ENCODE measurements at places on chromosomes 12 and 14.

- DNase-seq: no peak
These were observed 15.0 kb upstream of the CACNA2D4 start for GRCh38 chr12:1933342-1934051.

GRCh38 chr14:51614707-51615106 is 37.0 kb upstream of the FRMD6 start:
- no peak for DNase-seq

DNA sequence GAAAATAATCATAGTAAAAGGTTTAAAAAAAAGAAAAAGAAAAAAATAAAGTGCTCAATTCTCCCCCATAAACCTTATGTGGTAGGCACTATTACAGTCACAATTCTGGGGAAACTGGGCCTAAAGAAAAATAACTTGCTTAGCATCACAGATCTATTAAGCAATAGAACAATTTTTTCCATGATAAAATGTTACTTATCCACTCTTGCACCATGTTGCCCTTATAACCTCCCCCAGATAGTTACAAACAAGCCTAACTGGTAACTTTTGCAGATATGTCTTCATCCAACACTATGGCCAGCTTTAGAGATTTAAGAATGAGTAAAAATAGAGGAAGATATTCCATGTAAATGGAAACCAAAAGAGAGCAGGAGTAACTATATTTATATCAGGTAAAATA is 164.8 kb downstream of the DUSP6 start:
- DNase-seq: no peak

DNA sequence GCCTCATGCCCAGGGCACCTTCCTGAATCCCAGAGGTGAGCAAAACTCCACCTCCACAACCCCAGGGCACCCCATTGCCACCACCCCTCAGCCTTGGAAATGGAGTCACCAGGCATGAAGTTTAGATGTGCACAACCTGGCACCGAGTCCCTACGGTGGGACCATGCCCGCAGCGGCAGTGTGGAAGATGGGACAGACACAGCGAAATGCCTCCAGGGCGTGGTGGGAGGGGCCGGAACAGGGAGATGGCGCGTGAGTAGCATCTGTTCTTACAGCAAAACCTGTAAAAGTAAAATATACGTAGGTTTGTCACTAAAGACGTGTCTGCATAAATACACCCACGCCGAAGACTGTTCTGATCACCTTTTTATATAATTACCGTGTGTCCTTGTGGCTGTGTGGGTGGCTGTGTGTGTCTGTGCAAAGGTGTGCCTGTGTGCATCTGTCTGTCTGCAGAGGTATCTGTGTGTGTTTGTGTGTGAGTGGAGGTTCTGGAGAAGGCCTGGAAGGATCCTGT is 17.4 kb upstream of the DEGS2 start:
- DNase-seq: no peak

DNA sequence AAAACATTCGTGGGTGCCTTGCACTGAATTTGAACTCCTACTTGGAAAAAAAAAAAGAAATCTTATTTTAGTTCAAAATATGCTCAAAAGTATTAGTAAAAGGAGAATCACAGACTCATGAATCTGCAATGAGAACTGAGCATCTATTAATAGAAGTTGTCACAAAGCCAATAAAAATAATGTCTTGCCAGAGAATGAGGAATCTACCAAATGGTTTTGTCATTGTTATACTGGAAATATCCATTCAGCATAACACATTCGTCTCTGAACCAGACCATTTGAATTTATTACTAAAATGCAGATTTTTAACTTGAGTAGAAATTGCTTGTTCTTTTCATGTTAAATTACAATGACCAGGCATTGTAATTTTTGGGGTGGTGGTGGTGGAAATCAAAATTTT is 11.6 kb upstream of the PTPRB start:
- no peak for DNase-seq

- no peak for DNase-seq
These were observed 91.9 kb downstream of the VRK1 start for GRCh38 chr14:96889091-96889490.

DNA sequence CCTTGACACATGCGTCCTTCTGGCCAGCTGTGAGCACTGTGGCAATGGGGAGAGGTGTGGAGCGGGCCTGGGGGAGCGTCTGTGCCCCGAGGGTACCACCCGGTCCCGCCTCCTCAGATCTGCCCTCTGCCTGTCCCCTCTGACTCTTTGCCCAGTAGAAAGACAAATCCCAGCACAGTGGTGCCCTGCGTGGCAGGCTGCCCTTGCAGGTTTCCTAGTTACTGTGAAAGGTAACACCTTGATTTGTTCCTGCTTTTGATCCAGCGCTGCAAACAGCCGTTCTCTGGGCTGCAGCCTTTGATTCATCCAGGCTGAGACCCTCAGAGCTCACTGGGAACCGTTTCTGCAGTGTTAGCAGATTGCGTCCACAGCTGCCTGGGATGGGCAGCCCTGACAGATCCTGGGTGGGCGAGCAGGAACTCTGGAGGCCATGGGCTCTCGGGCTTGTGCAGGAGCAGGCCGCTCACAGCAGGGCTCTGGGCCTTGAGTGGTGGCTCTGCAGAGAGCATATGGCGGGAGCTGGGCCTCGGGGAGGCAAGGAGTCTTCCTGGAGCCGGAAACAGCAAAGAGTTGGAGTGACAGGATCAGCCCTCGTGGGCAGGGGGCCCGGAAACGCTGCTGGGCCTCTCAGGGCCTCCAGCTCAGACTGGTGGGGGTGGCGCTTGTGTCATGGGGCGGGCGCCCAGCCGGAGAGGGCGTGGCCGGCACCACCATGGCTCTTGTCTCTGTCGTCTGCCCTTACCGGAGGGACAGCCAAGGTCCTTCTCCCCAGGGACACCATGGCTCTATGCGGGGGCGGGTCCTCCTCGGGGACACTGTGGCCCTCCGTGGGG is 16.6 kb downstream of the FBRSL1 start:
- DNase-seq: peak; percentile 75

DNA sequence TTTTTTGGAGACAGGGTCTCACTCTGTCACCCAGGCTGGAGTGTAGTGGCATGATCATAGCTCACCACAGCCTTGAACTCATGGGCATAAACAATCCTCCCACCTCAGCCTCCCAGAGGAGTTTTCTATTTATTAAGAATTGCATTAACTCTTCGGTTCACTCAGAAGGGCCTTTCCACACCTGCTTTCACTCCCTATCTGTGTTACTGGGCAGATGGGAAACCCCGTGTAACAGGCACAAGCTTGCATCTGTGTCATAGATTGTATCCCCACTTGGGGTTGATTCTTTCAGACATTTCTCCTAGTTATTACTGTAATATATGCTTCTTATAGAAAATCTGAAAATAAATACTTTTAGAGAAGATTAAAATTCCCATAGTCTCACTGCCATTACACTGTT is 38.7 kb downstream of the STX2 start:
- no peak for DNase-seq

GRCh38 chr14:104356738-104357688 is 218.6 kb downstream of the KIF26A start:
- DNase-seq: no peak

DNA sequence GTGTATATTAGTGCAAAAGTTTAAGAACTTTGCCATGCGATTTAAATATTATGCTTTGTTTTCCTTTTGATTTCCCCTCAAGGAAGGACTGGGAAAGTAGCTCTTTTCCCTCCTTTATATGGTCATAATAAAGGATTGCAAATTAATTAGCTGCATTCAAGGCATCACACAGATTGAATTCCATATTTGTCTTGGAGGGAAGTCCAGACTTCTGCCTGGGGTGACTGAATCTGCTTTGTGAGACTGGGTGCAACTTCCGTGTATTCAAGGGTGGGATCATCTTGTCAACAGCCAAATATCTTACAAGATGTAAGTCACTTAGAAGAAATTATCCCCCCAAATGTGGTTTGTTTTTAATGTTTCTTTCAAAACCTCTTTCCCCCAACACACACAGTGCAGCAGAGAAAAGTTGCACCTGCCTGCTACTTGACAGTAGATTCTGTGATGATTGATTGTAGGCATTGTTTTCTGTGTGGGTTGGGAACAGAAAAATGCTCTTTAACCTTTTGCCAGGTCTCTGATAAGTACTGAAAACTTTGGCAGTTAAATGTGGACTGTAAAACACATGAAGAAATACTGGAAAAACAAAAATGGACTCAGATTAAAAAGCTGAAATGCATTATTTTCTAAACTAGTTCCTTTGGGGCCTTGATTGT is 28.4 kb downstream of the STK38L start:
- no peak for DNase-seq

DNA sequence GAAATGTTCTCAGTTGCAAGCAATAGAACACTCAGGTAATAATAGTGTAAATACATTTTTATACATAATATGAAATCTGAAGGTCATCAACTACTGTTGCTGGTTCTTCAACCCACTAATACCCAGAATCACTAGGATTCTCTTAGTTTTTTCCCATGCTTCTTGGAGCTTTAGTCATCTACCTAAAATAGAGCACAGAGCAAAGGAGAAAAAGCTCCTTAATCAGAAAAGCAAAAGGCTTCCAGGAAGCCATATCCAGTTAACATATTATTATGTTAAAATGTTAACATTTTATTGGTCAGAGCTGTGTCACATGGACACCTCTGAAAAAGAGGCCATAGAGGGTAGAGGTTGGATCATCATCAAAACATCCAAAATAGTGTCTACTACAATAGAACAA is 57.0 kb downstream of the CCER1 start:
- no peak for DNase-seq

DNA sequence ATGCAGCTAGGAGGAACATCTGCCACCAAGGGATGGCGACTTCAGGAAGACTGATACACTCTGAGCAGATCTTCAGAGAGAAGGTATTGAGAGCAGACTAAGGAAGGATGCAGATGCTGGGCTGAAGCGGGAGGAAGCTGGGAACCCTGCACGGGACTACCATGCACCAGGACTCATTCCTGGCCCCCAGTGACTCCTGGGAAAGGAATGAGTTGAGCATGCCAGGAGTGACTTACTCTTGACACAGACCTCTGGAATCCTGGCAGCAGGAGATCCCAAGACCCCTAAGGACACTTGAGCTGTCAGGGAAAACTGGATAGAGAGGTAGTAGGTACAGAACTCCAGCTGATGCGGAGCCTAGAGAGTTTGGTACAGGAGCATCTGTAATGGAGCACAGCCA is 336.1 kb downstream of the RPS29 start:
- no peak for DNase-seq

DNA sequence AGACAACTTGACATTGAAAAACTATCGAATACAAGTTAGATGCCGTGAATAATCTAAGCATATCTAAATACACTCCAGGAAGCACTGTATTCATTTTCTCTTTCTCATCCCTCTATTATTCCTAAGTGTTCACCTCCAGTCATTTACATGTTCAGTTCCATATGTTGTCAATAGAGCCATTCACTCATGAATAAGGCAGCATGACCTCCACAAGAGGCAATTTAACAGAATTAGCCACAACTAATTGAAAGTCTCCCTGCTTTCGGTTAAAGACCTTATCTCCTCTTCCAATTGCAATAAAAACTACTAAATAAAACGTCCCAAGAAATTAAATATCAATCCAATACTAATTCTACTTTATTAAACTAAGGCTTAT is 1.8 kb downstream of the LRIG3 start:
- DNase-seq: no peak

- no peak for DNase-seq
These were observed 330.1 kb upstream of the GARIN2 start for GRCh38 chr14:66859063-66859671.

GRCh38 chr14:88463318-88463717 is 77.9 kb downstream of the SPATA7 start:
- DNase-seq: no peak

DNA sequence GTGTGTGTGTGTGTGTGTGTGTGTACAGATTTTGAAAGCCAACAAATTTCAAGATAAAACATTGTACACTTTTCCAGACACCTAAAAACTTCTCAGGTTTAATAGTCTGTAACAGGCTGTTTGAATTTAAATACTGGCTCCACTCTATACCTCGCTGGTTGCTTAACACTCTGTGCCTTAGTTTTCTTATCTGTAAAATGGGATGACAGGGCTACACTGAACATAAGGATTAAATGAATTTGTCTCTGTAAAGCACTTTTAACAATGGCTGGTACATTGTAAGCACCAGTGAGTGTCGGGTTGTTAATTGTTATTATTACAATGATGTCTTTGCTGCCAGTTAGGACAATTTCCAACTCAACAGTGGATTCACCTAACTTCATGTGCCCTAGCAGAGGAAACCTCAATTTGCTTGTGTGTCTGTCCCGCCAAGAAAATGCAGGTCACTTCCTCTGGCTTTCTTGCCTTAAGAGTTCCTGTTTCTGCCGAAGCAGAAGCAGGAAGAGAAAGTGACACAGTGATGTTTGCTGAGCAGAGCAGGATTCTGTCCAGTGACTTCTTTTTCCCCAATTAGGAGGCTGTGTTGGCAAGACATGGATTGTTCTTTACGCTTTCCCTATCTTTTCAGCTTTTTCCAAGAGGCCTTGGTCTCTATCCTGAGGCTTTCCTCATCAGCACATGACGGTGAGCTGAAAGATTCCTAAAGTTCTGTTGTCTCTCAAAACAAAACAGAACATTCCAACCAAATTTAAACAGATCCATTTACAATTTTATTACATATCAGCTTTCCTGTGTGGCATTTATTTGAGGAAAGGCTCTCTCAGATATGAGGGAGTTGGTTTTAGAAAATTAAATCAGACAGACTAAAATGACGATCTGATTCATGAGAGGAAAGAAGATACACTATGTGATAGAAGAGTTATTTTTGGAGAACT is 154.1 kb upstream of the ATP2B1 start:
- DNase-seq: peak; percentile 98

DNA sequence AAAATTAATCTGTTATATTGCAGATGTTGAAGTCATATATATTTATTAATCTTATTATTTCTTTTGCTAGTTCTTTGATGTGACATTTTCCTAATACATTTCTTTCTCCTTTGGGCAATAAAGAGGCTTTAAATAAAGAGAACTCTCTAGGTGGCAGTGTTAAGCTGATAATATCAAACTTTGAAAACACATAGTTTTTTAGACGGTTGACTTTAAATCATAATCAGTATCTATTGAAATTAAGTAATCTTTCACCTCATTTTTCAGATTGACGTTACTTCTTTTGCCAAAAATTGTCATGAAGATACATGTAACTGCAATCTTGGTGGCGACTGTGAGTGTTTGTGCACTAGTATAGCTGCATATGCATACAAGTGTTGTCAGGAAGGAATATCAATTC is 130.8 kb upstream of the PTPRQ start:
- DNase-seq: no peak

- peak; percentile 94 for DNase-seq
These were observed 1.8 kb downstream of the CKB start for GRCh38 chr14:103520657-103521437.

GRCh38 chr12:130115646-130116045 is 46.6 kb upstream of the FZD10 start:
- no peak for DNase-seq

- DNase-seq: no peak
These were observed 227.4 kb upstream of the PWP1 start for GRCh38 chr12:107458163-107458562.

DNA sequence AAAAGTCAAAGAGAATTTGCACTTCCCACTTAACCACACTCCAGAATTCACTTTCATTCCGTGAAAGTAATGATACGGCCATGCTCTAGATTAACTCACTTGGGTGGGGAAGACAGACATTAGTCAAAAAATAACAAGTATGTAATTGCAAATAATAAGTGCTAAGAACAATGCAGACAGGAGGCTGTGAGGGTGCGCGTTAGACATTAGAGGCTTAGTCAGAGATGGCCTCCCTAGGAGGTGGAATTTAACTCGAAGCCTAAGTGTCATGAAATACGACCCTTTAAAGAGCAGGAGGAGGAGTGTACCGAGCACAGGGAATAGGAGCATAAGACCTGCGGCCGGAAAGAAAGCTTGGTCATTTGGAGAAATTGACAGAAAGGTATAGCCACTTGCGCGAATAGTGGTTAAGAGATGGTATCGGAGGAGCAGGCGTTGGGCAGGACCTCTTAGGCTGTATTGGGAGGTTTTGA is 628 bp downstream of the SNRPF start:
- DNase-seq: peak; percentile 54

- DNase-seq: no peak
These were observed 11.5 kb downstream of the UBC start for GRCh38 chr12:124902916-124903315.
